ENCODE measurements at places on chromosomes 6 and 20.
A peak's percentile ranks its signal among the peaks of the same experiment; 100 is the strongest.

- DNase-seq = no peak
- peak overlapping the region; percentile 54 for H3K27ac ChIP-seq
- H3K27me3 ChIP-seq = no peaks in the 10 kb centered on the region
Observed at GRCh38 chr6:37822851-37823682, 3.5 kb downstream of the ZFAND3 start.

DNA sequence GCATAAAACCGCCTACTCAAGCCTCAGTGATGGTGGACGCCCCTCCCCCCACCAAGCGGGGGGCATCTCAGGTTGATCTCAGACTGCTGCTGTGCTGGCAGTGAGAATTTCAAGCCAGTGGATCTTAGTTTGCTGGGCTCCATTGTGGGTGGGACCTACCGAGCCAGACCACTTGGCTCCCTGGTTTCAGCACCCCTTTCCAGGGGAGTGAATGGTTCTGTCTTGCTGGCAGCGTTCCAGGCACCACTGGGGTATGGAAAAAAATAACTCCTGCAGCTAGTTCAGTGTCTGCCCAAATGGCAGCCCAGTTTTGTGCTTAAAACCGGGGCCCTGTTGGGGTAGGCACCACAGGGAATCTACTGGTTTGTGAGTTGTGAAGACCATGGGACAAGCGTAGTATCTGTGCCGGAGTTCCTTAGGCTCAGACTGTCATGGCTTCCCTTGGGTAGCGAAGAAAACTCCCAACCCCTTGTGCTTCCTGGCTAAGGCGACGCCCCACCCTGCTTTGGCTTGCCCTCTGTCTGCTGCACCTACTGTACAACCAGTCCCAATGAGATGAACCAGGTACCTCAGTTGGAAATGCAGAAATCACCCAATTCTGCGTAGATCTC, 1334.5 kb upstream of the ADGRB3 start:
- no peaks in the 10 kb centered on the region for H3K36me3 ChIP-seq
- no peaks in the 10 kb centered on the region for H3K27me3 ChIP-seq
- DNase-seq = no peak
- no peaks in the 10 kb centered on the region for H3K4me1 ChIP-seq

DNA sequence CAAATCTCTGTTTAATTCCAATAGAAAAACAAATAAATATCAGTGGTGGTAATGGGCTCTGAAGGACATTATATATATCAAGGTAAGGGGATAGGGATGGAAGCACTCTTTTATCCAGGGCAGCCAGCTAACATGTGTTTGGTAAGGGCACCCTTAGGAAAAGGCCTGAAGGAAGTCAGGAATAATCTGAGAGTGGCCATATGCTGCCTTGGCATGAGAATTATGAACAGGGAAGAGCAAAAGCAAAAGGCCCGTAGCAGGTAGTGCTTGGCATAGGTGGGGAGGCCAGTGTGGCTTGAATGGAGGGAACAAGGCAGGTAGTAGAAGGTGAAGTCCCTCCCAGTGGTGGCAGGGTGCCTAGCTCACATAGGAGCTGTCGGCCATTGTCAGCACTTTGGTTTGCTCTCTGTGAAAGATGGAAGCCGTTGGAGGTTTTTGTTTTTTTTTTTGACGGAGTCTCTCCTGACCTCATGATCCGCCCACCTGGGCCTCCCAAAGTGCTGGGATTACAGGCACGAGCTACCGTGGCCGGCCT, 39.6 kb upstream of the CSE1L start:
- H3K4me1 ChIP-seq = no peaks in the 10 kb centered on the region
- DNase-seq = no peak
- H3K27ac ChIP-seq = peak overlapping the region; percentile 22
- H3K4me3 ChIP-seq = no peak overlapping the region
- H3K36me3 ChIP-seq = peaks cover 33% of the 10 kb centered on the region

DNA sequence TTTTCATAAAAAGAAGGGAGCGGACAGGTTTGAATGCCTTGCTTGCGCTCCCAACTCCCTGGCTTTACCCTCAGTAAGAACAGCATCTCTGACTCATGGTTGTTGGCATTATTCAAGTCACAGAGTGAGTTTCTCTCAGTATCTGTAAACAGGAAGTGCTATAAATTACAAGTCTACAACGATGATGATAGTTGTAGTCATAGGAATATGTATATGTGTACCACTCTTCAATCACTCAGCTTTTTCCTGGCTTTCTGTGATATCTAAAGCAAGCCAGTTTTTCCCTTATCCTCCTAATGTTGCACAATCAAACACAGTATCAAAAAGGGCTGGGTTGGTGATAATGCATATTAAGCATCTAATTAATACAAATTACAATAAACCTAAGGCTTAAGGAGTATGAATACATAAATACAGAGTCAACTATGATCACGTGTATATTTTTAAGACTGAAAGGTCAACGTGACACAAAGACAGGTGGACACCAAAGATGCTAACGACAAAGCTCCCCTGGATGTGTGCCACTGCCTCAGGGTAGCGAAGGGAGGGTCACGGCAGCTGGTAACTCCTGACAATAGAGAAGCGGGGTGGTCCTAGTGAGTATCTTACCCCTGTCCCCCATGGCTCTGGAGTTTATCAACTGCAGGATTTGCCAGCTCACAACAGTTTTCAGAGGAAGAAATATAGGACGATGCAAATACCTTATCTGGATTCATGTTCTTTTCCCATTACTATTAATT, 202.8 kb downstream of the BTBD9 start:
- H3K4me1 ChIP-seq = peaks cover 30% of the 10 kb centered on the region
- H3K36me3 ChIP-seq = peaks cover 1% of the 10 kb centered on the region
- H3K27ac ChIP-seq = no peak overlapping the region
- no peak for DNase-seq
- no peaks in the 10 kb centered on the region for H3K27me3 ChIP-seq

DNA sequence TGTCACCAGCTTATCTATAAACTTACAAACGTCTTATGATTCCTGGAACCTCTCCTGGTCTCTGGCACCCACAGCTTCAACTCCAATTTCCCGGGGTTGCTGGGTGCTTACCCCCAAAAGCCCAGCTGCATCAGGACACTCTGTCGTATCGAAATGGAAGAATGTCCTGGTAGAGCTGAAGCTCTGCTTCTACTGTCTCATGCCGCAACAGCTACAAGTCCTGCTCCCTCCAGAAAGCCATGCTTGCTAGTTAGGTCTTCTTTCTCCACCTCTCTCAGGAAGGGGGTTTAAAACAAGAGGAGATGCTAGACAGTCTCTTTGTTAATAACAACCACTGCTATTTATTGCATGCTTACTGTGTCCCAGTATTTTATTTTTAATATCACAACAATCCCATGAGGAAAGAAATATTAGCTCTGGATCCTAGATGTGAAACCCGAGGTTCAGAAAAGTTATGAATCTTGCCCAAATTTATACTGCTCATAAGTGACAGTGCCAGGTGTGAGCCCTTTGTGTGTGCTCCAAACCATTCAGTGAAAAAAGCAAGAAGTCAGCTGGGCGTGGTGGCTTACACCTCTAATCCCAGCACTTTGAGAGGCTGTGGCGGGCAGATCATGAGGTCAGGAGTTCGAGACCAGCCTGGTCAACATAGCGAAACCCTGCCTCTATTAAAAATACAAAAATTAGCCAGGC, 82.3 kb upstream of the GCM1 start:
- H3K27ac ChIP-seq = no peak overlapping the region
- H3K4me1 ChIP-seq = peaks cover 11% of the 10 kb centered on the region
- H3K36me3 ChIP-seq = peaks cover 2% of the 10 kb centered on the region
- H3K4me3 ChIP-seq = no peak overlapping the region
- no peak for DNase-seq
- no peaks in the 10 kb centered on the region for H3K27me3 ChIP-seq

GRCh38 chr20:13102237-13102636, 93.5 kb downstream of the SPTLC3 start:
- no peak overlapping the region for H3K27ac ChIP-seq
- H3K4me3 ChIP-seq = no peak overlapping the region
- no peak for DNase-seq
- H3K4me1 ChIP-seq = no peaks in the 10 kb centered on the region
- peaks cover 7% of the 10 kb centered on the region for H3K27me3 ChIP-seq
- no peaks in the 10 kb centered on the region for H3K36me3 ChIP-seq

DNA sequence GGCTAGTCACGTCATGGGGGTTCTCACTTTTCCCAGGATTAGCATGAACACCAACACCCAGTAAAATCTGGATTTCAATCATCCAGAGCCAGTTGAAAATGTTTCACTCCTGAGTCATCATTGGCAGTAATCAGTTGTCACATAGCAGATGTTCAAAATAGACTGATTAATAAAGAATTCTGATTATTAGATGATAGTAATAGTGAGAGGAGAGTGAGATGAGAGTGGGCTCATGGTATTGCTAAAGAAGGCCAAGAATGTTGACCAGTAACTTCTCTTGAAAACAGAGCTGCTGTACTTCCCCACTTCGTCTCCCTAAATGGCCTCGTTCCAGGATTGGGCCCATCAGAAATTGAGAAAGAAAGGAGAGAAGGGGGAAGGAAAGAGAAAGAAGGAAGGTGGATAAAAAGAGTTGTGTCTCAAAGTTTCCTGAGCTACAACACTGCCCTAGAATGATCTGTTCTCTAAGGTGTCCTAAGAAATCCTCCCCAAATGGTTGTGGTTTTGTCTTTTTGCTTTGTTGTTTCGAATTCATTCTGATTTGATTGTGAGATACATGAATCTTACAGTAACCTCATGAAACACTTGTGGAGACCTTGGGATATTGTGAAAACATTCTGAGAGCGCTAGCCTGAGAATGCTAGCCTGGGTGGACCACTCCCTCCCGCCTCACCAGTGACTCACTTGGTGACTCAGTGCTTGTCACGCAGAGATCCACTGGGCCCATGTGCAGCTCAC, 502.2 kb upstream of the JARID2 start:
- H3K4me3 ChIP-seq = no peak overlapping the region
- peaks cover 16% of the 10 kb centered on the region for H3K4me1 ChIP-seq
- H3K36me3 ChIP-seq = no peaks in the 10 kb centered on the region
- no peak for DNase-seq
- H3K27ac ChIP-seq = peak overlapping the region; percentile 27

DNA sequence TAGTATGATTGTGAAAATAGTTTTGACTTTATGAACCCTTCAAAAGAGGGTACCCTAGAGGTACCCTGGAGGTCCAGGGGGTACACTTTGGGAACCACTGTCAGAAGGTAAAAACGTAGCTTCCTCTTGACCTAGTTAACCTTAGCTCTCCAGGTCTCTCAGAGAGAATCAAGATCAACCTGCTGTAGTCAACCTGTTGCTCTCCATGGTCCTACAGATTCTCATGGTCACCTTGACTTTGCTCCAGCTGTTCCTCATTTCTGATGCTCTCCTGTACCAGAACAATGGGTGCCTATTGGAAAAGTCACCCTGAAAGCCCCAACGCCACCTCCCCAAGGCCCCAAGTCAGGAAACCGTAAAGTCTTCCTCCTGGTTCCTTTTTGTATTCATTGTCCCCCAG, 294.4 kb upstream of the CDH4 start:
- no peak for DNase-seq
- no peak overlapping the region for H3K27ac ChIP-seq
- H3K4me3 ChIP-seq = no peak overlapping the region
- H3K27me3 ChIP-seq = peaks cover 10% of the 10 kb centered on the region

DNA sequence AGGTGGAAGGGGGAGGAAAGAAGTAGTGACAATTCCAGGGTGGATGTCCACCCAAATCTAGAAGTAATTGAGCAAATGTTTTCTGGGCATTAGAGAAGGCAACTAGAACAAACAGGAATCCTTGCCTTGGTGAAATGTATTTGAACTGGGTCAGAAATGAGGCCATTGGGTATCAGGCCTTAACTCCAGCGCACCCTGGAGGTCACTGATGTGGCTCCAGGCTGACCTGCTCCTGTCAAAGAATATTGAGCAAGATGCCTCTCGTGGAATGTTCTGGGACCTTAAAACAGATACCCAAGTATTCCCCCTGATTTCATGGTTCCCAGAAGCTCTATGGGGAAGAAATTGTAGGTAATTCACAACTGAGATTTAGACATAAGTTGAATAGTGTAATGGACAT, 6.9 kb downstream of the HLA-DPB1 start:
- DNase-seq = no peak
- H3K36me3 ChIP-seq = peaks cover 70% of the 10 kb centered on the region
- peak overlapping the region; percentile 98 for H3K27ac ChIP-seq
- peaks cover 53% of the 10 kb centered on the region for H3K4me1 ChIP-seq
- no peaks in the 10 kb centered on the region for H3K27me3 ChIP-seq

DNA sequence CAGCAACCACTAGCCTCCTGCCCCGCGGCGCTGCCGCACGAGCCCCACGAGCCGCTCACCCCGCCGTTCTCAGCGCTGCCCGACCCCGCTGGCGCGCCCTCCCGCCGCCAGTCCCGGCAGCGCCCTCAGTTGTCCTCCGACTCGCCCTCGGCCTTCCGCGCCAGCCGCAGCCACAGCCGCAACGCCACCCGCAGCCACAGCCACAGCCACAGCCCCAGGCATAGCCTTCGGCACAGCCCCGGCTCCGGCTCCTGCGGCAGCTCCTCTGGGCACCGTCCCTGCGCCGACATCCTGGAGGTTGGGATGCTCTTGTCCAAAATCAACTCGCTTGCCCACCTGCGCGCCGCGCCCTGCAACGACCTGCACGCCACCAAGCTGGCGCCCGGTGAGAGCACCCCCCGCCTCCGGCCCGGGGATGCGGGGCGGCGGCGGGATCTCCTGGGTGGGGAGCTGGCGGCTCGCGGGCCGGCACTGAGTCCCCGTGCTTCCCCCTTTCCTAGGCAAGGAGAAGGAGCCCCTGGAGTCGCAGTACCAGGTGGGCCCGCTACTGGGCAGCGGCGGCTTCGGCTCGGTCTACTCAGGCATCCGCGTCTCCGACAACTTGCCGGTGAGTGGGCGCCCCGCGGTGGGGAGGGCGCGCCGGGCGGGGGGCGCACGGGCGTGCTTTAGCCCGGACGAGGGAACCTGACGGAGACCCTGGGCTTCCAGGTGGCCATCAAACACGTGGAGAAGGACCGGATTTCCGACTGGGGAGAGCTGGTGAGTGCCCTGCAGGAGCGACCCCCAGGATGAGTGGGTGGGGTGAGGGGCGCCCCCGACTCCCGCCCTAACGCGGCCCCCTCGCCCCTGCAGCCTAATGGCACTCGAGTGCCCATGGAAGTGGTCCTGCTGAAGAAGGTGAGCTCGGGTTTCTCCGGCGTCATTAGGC, 585 bp downstream of the PIM1 start:
- peak overlapping the region; percentile 96 for H3K27ac ChIP-seq
- peak overlapping the region; percentile 96 for H3K4me3 ChIP-seq
- peaks cover 47% of the 10 kb centered on the region for H3K4me1 ChIP-seq
- DNase-seq = peak; percentile 51

DNA sequence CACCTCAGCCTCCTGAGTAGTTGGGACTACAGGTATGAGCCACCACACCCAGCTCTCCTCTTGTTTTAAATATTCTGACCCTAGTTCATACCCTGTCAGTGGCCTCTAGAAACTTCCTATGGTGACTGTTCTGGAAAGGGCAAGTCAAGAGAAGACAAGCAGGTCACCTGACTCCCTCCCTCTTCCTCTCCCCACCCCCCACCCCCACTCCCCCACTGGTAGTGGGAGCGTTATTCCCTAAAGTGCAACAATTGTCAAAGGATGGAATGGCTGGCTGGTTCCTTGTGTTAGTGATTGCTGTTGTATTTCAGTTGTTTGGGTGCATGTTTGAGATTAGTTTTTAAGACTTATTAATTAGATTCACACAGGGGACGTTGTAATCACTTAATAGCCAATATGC, 136.1 kb downstream of the CARMIL1 start:
- no peak for DNase-seq
- H3K27ac ChIP-seq = no peak overlapping the region
- peaks cover 2% of the 10 kb centered on the region for H3K36me3 ChIP-seq
- peaks cover 30% of the 10 kb centered on the region for H3K4me1 ChIP-seq
- no peak overlapping the region for H3K4me3 ChIP-seq
